ENCODE measurements at places on chromosomes 11 and 22.

- no peak for DNase-seq
Observed at GRCh38 chr11:35792846-35793192, 130.2 kb downstream of the TRIM44 start.

- no peak for DNase-seq
Observed at GRCh38 chr11:130115218-130115617, 44.4 kb upstream of the ST14 start.

DNA sequence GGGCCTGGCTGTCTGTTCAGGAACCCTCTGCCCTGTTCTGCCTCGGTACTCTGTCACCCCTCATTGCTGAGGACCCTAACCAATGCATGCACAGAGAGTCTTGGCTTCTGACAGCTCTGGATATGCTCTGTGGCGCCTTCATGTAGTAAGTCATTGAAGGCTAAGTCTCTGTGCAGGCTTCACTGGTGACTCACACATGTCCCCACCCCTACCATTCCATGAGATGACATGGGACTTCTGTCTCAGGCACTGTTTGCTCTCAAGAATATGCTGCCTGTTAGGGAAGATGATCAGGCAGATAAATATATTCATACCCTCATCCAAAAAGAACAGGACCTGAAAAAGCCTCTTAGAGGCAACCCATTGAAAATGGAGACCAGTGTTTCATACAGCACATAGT is 43.6 kb upstream of the HORMAD2 start:
- no peak for DNase-seq

DNA sequence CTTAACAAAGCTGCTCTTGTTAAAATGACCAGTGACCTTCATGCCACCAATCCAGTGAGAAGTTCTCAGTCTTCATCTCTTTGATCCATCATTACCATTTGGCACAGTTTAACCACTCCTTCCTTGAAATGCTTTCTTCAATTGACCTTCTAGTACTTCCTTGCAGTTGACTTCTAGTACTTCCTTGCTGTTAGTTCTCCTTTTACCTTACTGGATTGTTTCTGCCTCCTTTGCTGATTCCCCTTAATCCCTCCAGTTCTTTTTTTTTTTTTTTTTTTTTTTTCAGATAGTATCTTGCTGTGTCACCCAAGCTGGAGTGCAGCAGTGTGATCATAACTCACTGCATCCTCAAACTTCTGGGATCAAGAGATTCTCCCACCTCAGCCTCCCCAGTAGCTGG is 66.0 kb upstream of the HORMAD2 start:
- DNase-seq = no peak

GRCh38 chr22:24952837-24953383 is 394 bp downstream of the KIAA1671 start:
- no peak for DNase-seq

DNA sequence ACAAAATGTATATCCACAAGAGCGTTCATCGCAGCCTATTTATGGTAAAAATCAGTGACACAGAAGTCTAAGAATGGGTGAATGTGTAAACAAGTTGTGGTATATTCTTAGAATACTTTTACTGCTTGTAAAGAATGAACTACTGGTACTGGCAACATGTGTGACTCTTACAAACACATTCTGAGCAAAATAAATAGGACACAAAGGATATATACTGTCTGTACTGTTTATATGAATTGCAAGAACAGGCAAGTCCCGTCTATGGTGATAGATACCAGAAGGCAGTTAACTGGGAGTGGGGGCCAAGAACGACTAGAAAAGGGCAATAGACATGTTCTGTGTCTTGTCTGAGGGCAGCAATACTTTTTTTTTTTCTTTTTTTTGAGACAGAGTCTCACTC is 112.6 kb downstream of the TBC1D22A start:
- no peak for DNase-seq

DNA sequence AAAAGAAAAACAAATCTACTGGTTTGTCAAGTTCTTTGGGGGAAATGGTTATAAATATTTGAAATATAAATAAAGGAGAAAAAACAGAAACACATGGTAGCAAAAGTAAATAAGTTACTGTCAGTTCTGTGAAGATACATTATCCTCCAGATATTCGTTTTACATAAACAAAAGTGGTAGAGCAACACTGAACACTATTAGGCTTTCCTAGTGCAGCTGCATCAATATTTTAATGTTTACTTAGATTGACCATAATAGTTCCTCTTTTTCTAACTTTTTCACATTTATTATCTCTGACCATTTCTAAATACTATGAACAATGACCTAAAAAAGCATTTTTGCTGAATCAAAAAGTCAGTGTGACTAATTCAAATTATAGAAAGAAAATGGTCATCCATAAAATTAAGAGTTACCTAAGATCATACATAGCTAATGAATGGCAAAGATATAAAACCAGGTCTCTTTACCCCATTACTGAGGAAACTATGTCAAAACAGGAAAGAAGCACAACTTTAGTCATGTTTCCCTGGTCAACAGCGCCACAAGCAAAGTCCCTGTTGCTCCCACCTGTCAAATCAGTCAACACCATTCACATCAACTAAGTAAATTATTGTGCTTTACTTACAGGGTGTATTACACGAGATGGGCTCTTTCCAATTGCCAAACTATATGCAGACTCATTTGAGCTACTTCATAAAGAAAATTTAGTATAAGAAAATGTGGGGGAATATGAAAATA is 38.5 kb downstream of the SBF2 start:
- DNase-seq = no peak

DNA sequence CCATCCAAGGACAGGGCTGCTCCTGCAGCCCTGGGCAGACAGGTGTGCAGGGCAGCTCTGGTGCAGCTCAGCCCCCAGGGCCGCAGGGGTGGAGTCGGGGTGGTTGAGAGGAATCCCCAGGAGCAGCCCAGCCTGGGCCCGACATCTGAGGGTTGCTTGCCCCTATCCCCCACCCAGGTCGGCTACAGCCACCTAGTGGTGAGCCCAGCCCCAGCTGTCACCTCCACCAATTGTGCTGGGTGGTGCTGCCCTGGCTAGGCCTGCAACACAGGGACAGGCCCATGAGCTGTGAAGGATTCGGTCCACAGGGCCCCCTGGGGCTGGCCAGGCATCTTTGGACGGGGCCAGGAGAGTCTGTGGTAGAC is 29.6 kb downstream of the RTN4R start:
- peak; percentile 51 for DNase-seq

GRCh38 chr11:94694309-94695060 is 73.7 kb upstream of the AMOTL1 start:
- no peak for DNase-seq

GRCh38 chr22:29302402-29302680 is 4.1 kb upstream of the GAS2L1 start:
- no peak for DNase-seq

- DNase-seq = no peak
Observed at GRCh38 chr11:6813656-6814055, 14.2 kb upstream of the OR6A2 start.

- no peak for DNase-seq
Observed at GRCh38 chr11:120137187-120137610, 714 bp downstream of the TRIM29 start.

DNA sequence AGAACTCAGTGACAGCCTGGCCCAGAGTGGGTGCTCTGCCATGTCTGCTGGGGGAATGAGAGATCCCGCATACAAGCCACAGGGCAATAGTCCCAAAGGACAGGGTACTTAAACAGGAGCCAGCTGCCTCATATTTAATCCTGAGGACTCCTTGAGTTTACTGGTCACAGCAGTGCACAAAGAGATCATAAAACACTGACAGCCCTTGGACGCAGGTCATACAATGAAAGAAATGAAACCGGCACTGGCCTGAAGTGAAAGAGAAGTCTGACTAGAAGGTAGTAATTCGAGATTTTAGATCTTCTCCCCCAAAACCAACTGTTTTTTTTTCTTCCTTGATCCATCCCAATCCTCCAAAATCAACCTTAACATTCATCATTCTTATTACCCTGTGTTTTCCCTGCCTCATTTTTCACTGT is 299.8 kb upstream of the SYN3 start:
- DNase-seq = no peak

- no peak for DNase-seq
Observed at GRCh38 chr11:10197091-10197490, 96.9 kb downstream of the SBF2 start.

- DNase-seq = peak; percentile 91
Observed at GRCh38 chr22:42437488-42438292, 5.5 kb upstream of the NFAM1 start.

DNA sequence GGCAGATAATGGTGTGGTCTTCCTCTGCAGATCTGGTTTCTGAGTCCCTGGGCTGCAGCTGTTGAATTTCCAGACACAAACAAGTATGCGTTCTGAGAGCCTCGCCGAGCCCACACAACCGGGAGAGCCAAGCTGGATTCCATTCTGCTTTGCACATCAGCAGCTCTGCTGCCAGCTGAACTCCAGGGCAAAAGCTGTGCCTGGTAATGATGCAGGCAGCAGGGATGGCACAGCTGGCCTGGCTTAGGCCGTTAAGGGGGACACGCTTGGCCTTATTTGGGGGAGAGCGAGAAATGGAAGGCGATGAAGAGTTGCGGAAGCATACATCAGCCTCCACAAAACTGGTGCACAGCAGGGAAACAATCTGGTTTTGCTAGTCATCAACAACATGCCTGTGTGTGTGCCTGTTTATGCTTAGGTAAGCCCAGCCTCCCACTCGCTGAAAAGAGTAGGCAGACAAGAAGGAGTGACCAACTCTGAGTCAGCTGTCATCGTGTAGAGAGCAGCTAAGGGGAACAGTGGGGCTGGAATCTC is 25.1 kb downstream of the ADAMTS8 start:
- DNase-seq = no peak

All from naive thymus-derived CD8-positive, alpha-beta T cell (primary cell).